GM06990 (cell line): ENCODE measurements at places on chromosomes 5 and 9.

GRCh38 chr5:107964722-107965121, 294.0 kb upstream of the EFNA5 start:
- DNase-seq: no peak

- DNase-seq: no peak
Observed at GRCh38 chr5:4058899-4059298, 463.3 kb downstream of the IRX1 start.

GRCh38 chr5:8332666-8333445, 463.9 kb downstream of the MTRR start:
- DNase-seq: no peak

DNA sequence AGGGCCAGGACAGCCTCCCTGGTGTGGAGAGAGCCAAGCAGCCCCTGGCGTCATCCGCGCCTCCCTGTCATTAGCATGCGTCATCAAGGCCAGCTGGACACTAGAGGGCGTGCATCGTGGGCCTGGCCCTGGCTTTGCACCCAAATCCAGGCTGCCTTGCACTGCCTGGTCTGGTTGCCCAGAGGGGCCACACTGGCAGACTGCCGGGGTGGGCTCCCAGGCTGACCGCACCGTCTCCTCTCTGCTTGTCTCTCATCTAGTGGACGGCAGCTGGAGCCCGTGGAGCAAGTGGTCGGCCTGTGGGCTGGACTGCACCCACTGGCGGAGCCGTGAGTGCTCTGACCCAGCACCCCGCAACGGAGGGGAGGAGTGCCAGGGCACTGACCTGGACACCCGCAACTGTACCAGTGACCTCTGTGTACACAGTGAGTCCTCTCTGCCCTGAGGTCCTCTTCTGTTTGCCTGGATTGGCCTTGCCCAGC, 29.0 kb downstream of the HK3 start:
- DNase-seq: no peak

DNA sequence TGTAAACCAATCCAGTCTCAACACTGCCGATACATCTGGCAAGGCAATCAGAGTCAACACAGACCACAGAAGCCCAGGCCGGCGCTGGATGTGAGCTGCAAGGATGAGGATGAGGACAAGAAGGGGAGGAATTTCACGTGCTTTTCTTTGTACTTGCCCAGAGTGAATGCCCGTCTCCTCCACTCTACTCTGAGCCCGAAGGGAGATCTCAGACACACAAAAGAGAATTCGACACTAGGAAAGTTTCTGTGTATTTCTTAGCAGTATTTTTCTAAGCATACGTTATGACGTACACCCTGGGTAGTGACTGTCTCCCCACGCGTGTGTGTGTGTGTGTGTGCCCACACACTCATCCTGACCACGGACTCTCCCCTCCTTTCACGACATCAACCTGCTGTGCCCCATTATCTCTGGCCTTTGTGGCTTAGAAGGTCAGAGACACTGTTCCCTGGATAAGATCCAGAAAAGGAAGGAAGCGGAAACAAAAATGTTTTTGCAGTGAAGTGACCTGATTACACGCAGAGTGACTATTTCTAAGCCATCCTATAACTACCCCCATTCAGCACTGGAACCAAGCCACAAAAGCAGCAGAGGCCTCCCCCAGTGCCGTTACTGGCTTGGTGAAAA, 227.3 kb upstream of the DAPK1 start:
- DNase-seq: no peak

- DNase-seq: no peak
Observed at GRCh38 chr5:108503986-108504385, 122.1 kb upstream of the FBXL17 start.

DNA sequence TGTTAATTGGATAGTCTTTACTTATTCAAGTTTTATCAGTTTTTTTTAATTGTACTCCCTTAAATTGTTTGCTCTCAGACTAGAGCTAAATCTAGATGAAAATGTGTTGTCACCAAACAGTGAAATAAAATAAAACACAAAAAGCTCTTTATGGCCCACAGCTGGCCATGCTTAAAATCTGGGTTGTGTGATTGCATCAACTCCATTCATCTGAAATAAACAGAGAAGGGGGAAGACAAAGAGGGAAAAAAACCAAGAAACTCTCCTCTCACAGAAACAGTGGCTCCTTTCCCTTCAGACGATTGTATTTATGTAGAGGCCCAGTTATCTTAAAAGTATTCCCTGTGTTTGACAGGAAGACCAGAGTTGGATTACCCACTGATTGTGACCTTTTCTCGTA, 422.4 kb downstream of the IRX1 start:
- DNase-seq: no peak
